ENCODE measurements at places on chromosomes 11 and 22.
A peak's percentile ranks its signal among the peaks of the same experiment; 100 is the strongest.

DNA sequence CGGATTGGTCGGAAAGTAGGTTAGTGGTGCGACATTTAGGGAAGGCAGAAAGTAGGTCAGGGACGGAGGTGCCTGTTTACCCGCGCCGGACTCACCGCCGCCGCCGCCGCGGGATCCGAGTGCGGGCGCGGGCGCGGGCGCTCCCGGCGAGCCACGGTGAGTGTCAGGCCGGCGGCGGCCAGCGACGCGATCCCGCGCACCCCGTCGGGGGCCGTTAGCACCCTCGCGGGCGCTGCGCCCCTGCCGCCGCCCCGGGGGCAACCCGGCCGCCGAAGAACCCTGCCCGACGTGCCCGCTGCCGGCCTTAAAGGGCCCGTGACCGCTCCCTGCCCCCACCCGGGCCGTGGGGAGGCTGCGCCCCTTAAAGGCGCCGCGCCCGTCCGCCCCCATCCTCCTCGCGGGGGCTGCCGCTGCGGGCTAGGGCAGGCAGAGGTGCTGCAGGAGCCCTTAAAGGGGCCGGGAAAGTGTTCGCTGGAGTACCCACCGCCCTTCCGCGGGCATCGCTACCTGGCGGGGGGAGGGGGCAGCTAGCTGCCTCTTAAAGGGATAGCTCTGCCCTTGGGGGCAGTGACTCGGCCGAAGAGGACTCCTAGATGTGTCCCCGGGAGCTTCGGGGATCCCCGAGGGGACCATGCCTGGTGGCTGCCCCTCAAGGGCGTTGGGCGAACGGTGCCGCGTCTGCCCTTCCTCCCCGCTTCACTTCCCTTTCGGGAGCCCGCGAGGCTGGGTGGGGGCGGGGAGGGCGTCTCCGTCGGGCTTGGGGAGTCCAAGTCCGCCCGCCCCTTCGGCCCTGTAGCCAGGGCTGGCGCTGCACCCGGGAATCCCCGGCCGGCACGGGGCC is at the start of gene BMAL1:
Gene BMAL1, plus strand, starts transcription at position 23 of the 841 bp plus-strand sequence. CDS start 76,519 bp downstream, outside the sequence.
- peaks cover 50% of the 10 kb centered on the region for H3K4me1 ChIP-seq
- H3K36me3 ChIP-seq: no peaks in the 10 kb centered on the region

GRCh38 chr11:45651156-45651555 is 14.3 kb downstream of the CHST1 start:
- no peak overlapping the region for H3K27ac ChIP-seq
- no peaks in the 10 kb centered on the region for H3K36me3 ChIP-seq
- H3K4me3 ChIP-seq: no peak overlapping the region
- no peak for DNase-seq
- peaks cover 19% of the 10 kb centered on the region for H3K27me3 ChIP-seq

DNA sequence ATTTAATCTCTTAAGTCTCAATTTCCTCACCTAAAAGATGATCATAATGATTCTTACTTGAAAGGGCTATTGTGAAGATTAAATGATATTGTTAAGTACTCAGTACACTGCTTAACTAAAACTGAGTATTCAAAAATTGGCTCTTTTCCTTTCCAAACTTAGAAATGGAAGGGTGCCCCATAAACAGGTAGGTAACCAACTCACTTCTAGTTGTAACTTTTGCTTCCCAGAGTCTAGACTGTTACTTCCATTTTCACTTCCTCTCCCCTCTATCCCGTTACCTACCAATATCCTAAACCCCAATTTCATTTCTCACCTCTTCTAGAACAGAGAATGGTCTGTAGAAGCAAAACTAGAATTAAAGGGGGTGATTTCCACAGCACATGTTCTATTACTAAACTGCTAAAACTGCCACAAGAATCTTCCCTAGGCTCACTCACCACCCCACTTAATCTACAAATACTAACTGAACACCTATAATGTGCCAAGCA is 50.0 kb downstream of the RRAS2 start:
- H3K27ac ChIP-seq: no peak overlapping the region
- no peak overlapping the region for H3K4me3 ChIP-seq
- H3K27me3 ChIP-seq: no peaks in the 10 kb centered on the region
- peaks cover 38% of the 10 kb centered on the region for H3K4me1 ChIP-seq
- no peak for DNase-seq
- peaks cover 8% of the 10 kb centered on the region for H3K36me3 ChIP-seq

GRCh38 chr22:36913427-36914389 is at the start of gene CSF2RB:
Gene CSF2RB, plus strand, starts transcription at chr22:36913628. Its CDS starts 8,580 bp downstream, at chr22:36922208.
- peaks cover 38% of the 10 kb centered on the region for H3K4me1 ChIP-seq
- DNase-seq: no peak
- H3K27me3 ChIP-seq: peaks cover 19% of the 10 kb centered on the region
- peak within 1 kb of the TSS; percentile 29 for H3K27ac ChIP-seq
- H3K4me3 ChIP-seq: 0 out of 2 replicates have a peak within 1 kb of the TSS, but pooled peaks have one; percentile 5

GRCh38 chr11:65066805-65067291 is 8.5 kb upstream of the NAALADL1 start:
- no peaks in the 10 kb centered on the region for H3K4me1 ChIP-seq
- H3K36me3 ChIP-seq: no peaks in the 10 kb centered on the region
- no peaks in the 10 kb centered on the region for H3K27me3 ChIP-seq

DNA sequence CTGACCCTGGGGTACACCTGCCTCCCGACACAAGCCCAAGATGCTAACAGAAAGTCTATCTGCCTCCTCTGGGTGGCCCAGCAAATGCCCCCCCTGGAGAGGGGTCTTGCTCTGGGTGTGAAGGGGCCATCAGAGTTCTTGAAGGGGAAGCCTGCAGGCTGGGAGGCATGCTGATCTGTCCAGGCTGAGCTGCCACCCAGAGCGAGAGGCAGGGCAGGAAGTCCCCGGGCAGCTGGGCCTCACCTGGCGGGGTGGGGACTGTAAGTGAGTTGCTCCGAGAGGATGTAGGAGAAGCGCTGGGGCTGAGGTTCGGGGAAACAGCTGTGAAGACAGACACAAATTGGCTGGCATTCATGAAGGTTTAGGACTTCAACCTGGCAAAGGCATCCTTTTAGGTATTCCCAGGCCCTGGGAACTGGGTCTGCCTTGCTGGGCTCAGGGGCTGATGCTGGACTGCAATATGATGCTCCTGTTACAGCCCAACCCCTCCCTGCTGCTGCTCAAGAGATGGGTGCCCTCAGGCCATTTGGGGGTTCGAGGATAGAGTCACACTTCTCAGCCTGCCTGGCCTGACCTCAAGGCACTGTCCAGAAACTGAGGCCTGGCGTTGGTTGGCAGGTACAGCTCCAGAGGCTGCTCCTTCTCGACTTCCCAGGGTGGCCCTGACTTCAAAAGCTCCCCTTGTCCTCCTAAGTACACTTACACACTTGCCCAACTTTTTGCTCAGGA is 60.2 kb upstream of the LYVE1 start:
- H3K36me3 ChIP-seq: peaks cover 18% of the 10 kb centered on the region
- peaks cover 5% of the 10 kb centered on the region for H3K27me3 ChIP-seq
- no peak for DNase-seq
- H3K4me1 ChIP-seq: peaks cover 6% of the 10 kb centered on the region

Measured in HFFc6 (cell line).